ENCODE measurements at places on chromosomes 7 and 10.

DNA sequence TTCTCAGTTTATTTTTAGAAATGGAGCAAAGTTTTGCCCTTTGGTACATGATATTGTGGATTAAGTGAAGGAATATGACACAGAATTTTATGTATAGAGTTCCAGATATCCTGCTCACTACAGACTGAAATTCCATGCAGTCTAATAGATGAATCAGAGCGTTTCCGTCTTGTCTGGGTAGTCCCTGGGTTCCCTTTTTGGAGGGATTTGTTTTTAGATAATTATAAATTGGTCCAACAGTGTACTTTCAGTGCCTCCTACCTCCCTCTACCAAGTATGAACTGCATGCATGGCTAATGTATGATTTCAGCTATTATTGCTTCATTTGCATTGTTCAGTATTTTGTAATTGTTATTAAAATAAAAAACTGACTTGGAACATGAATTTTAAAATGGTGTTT lies 74.4 kb downstream of the SEPTIN7 start:
- DNase-seq: peak; percentile 73

DNA sequence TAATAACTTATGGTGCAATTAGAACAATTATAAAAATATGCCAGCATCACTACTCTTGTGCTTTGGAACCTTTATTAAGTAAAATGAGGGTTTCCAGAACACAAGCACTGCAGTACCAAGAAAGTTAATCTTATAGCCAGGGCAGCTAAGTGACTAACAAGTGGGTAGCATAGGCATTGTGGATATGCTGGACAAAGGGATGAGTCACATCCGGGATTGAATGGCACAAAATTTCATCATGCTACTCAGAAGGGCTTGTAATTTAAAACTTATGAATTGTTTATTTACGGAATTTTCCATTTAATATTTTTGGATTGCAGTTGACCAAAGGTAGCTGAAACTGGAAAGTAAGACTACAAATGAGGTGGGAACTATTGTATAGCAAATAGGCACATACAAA lies 250.6 kb downstream of the C7orf25 start:
- DNase-seq: peak; percentile 48

DNA sequence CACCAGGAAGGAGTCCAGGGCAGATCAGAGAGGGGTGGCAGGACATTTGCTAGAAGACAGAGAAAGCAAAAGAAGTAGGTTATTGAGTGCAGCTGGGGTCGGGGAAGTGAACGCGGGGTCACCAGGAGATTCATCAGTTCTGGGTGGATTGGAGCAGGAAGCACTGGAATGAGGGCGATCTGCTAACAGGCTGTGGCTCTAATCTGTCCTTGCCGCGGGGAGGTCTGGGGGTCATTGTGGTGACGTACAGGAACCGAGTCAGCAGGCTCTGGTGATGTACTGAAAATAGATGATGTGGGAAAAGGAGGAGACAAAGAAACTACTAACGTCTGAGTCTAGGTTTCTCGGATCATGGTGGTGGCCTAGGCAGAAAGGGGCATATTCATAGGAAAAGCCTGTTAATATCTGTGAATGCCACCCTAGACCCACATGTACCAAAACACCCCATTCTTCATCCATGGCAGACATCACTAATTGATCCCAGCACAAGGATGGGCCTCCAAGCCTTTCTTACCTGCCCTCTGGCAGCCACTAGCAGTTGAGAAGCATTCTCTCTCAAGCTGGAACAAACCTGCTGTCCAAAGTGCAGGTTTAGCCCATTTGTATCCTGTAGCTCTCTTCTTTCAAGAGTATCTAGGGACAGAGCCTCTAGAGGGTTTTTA lies 134.5 kb downstream of the C10orf105 start:
- peak; percentile 71 for DNase-seq

- no peak for DNase-seq
Measured at GRCh38 chr10:78699971-78700370, 368.8 kb upstream of the ZMIZ1 start.

DNA sequence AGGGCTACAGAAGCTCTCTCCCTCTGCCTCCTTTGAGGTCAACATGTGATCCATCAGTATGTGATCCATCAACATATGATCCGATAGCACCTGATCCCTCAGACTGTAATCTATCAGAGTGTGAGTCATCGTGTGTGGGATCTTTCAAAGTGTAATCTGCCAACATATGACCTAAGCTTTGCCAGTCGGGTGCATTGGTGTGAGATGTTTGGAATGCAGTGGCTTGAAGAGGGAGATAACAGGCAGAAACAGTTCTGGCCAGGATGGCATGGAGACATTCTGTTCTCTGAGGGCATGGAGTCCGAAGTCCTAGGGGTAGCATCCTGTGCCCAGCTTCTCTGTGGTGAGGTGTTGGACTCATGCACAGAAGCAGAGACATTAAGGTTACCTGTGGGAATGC lies 217.7 kb upstream of the ETV1 start:
- no peak for DNase-seq

Measured in fibroblast of skin of right biceps (primary cell).